Ovary (tissue), 10 donors: ENCODE measurements at places on chromosomes 4 and X. TPM values are rescaled to one million over a fixed set of nuclear protein-coding genes. Genes with fewer than 3 reads are reported as not detected.

Gene USP26
- not detected for total RNA-seq

Gene THAP6
- 18.9 TPM for total RNA-seq

Gene MSX1
- 4.5 TPM for total RNA-seq

Gene C4orf54
- total RNA-seq, result not detected

Gene SLC9A6
- total RNA-seq, result 18.6 TPM

Gene TCEAL6
- total RNA-seq, result 4.0 TPM

Gene ADAMTS3
- total RNA-seq, result 4.6 TPM

Gene BMPR1B
- 17.0 TPM for total RNA-seq

Gene HSFX2
- 0.66 TPM for total RNA-seq

Gene SPOCK3
- total RNA-seq, result 5.5 TPM

Gene ENPP6
- 5.0 TPM for total RNA-seq

Gene BEX1
- 10.9 TPM for total RNA-seq

Gene SPANXN3
- total RNA-seq, result not detected

Gene KIT
- 11.9 TPM for total RNA-seq

Gene VCX3A
- total RNA-seq, result not detected

Gene CCDC110
- 3.2 TPM for total RNA-seq

Gene FAM236C
- total RNA-seq, result not detected

DNA sequence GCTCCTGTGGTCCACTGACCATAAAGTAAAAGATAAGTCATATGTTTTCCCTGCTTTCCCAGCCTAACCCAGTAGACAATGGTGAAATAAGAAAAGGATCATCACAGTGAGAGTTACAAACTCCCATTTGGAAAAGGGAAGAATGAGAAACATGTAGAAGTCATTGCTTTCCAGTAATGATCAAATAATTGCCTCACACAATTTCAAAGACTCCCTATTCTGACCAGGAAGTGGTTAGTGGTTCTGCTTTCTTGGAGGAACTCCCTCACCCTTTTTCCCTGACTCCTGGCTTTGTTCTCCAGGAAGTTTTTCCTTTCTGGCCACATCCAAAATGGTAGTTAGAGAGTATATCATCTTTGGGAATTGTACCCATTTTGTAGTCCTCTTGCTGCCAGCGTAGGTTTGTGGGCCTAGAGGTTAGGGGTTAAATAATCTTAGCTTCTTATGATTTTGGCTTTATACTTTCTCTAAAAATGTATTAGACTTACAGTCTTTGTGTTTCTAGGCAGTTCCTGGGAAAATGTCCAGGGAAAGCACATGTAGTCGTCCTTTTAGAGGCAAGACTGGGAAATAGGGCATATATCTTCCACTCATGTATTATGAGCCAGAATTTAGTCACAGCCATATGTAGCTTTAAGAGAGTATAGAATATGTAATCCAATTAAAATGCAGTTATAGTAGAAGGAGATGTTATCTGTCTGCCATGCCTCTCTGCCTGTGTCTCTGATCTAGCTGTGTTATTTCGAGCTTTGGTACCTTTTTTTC, 10.5 kb downstream of the VAMP7 start:
- H3K4me3 ChIP-seq, result no peak overlapping the region
- H3K27ac ChIP-seq, result no peak overlapping the region
- no peaks in the 10 kb centered on the region for H3K4me1 ChIP-seq
- H3K36me3 ChIP-seq, result no peaks in the 10 kb centered on the region
- no peak for DNase-seq

DNA sequence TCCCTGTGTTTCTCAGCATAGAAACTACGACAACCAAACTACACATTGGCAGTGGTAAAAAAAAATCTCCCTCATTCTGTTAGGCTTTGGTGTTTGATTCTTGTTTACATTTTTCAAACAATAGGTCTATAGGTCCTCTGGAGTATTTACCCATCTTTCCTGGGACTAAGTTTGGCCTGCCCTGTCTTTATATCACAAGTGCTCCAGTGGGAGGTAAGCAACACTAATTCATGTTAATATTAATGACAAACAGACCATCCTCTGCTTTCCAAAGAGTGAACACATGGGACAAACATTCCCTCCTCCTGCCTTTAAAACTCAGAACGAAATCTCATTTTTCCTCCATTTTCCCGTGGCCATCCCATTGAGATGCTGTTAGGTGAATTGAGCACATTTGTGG, 514.1 kb upstream of the INTU start:
- H3K36me3 ChIP-seq, result no peaks in the 10 kb centered on the region
- DNase-seq, result no peak
- no peaks in the 10 kb centered on the region for H3K4me1 ChIP-seq
- no peak overlapping the region for H3K27ac ChIP-seq
- H3K27me3 ChIP-seq, result no peaks in the 10 kb centered on the region

- DNase-seq, result no peak
- no peak overlapping the region for H3K27ac ChIP-seq
- no peaks in the 10 kb centered on the region for H3K27me3 ChIP-seq
- no peaks in the 10 kb centered on the region for H3K36me3 ChIP-seq
These were observed 228.2 kb upstream of the DIPK2B start for GRCh38 chrX:45428831-45429230.

DNA sequence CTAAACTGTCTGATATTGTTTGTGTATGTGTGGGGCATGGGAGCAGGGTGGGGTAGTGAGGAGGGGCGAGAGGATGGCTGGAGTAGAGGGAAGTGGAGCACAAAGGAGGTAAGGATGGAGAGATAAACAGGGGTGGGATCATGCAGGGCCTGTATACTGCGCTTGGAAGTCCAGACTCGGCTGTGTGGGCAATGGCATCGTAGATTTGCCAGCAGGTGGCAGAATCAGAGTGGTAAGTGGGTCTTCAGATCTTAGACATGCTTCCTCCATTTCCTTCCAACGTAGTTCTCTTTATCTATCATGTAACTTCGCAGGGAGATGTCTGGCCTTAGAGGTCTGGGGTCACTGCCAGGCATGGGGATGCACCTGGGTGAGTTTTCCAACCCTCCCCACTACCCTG, 155.5 kb downstream of the PDGFRA start:
- no peaks in the 10 kb centered on the region for H3K27me3 ChIP-seq
- H3K36me3 ChIP-seq, result no peaks in the 10 kb centered on the region
- peak; percentile 52 for DNase-seq
- no peak overlapping the region for H3K4me3 ChIP-seq
- H3K4me1 ChIP-seq, result no peaks in the 10 kb centered on the region
- H3K27ac ChIP-seq, result no peak overlapping the region

GRCh38 chr4:79385641-79386040, 22.4 kb downstream of the GK2 start:
- no peaks in the 10 kb centered on the region for H3K4me1 ChIP-seq
- no peak overlapping the region for H3K4me3 ChIP-seq
- H3K27me3 ChIP-seq, result no peaks in the 10 kb centered on the region
- H3K36me3 ChIP-seq, result no peaks in the 10 kb centered on the region
- H3K27ac ChIP-seq, result no peak overlapping the region
- no peak for DNase-seq

- H3K4me1 ChIP-seq, result no peaks in the 10 kb centered on the region
- H3K27ac ChIP-seq, result no peak overlapping the region
- no peak overlapping the region for H3K4me3 ChIP-seq
These were observed 38.6 kb downstream of the PJA1 start for GRCh38 chrX:69126642-69127041.

GRCh38 chr4:137998666-137999429, 243.3 kb downstream of the SLC7A11 start:
- H3K4me3 ChIP-seq, result no peak overlapping the region
- H3K27me3 ChIP-seq, result no peaks in the 10 kb centered on the region
- H3K36me3 ChIP-seq, result no peaks in the 10 kb centered on the region
- no peak overlapping the region for H3K27ac ChIP-seq

DNA sequence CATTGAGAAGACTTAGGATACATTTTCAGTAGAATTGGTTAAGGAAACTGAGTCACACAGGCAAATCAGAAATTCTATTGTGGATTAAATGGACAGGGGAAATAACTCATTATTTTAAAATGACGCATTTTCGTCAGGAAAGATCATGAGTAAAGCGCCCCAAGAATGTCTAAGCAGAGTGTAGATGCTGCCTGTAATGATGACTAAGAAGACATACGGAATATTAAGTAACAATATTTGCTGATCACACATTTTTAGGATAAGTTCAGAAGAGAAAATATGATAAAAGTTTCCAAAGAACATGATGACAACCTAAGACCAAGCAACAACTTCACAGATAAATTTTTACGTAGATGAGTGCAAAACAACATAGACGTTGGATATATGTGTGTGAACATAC, 596.3 kb upstream of the TENM3 start:
- no peak overlapping the region for H3K4me3 ChIP-seq
- no peak for DNase-seq
- no peak overlapping the region for H3K27ac ChIP-seq
- H3K4me1 ChIP-seq, result no peaks in the 10 kb centered on the region

- H3K36me3 ChIP-seq, result no peaks in the 10 kb centered on the region
- no peak for DNase-seq
- no peaks in the 10 kb centered on the region for H3K4me1 ChIP-seq
- no peaks in the 10 kb centered on the region for H3K27me3 ChIP-seq
These were observed 10.2 kb downstream of the ADRA2C start for GRCh38 chr4:3776166-3777032.

- no peaks in the 10 kb centered on the region for H3K27me3 ChIP-seq
- no peak overlapping the region for H3K27ac ChIP-seq
- H3K36me3 ChIP-seq, result no peaks in the 10 kb centered on the region
- H3K4me1 ChIP-seq, result no peaks in the 10 kb centered on the region
These were observed 240.5 kb upstream of the TEX13A start for GRCh38 chrX:105461016-105461415.

DNA sequence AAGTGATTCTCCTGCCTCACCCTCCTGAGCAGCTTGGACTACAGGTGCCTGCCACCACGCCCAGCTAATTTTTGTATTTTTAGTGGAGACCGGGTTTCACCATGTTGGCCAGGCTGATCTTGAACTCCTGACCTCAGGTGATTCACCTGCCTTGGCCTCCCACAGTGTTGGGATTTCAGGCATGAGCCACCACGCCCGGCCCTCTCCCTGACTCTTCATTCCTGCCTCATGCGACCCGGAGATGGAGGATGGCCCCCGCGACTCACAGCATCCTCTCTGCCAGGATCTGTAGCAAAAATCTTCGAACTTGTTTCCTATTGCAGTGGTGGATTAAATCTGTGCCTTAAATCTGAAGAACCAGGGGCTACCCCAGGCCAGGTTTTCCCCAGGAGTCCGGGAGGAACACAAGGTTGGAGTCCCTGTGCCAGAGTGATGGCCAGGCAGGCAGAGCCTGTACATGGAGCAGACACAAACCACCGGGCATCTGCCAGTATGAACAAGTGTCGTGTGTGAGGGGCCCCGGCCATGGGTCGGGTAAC, 11.5 kb downstream of the CPLX1 start:
- H3K4me3 ChIP-seq, result no peak overlapping the region
- DNase-seq, result no peak
- no peaks in the 10 kb centered on the region for H3K27me3 ChIP-seq
- no peaks in the 10 kb centered on the region for H3K4me1 ChIP-seq
- no peak overlapping the region for H3K27ac ChIP-seq

DNA sequence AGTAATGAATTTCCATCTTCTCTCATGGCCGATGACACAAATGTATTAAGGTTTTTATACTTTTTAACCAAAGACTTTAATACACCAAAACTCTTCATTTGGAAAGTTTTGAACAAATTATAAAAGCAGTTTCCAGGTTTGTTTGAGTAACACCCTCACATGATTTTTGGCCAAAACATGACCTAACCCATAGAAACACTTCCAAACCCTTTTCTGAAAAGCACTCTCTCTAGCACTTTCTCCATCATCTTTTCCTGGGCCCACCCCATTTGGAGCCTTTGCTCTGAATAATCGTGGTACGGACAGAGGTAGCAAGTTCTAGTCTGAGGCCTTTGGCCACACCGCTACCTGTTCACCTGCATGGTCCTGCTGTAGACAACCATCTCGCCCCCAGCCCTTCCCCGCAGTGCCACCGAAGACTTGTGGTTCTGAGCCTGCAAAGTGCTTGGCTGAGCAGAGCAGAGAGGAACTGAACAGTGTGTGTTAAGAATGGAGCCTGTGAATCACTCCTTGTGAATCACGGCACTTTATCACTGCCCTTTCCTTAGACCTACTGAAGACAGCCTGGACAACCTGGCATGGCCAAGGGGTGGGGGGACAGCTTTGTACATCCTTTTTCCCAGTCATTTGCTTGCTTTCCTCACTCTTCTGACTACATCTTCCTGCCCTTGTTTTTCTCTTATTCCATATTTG, 181.8 kb downstream of the PTTG2 start:
- DNase-seq, result no peak
- no peaks in the 10 kb centered on the region for H3K27me3 ChIP-seq
- H3K4me3 ChIP-seq, result no peak overlapping the region
- no peaks in the 10 kb centered on the region for H3K36me3 ChIP-seq

GRCh38 chrX:42399632-42400024, 378.3 kb downstream of the PPP1R2C start:
- H3K4me1 ChIP-seq, result no peaks in the 10 kb centered on the region
- no peak overlapping the region for H3K4me3 ChIP-seq
- H3K27me3 ChIP-seq, result no peaks in the 10 kb centered on the region
- H3K36me3 ChIP-seq, result no peaks in the 10 kb centered on the region
- DNase-seq, result no peak

DNA sequence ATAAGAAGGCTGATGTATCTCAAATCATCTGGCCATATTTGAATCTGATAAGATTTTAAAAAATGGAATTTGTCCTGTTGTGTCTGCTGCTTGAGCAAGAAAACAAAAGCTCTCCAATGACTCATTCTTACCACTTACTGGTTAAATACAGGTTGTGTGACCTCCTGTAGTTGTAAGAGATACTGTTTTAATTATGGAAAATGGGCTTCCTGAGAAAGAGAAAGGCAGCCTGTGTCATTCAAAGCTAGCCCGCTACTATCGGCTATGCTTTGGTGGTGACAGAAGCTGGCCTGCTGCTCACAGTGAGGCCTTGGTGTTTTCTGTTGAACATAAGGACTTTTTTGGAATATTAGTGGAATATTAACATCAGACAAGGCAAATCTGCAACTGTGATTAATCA, 1722.1 kb upstream of the PCDH10 start:
- no peaks in the 10 kb centered on the region for H3K36me3 ChIP-seq
- H3K4me3 ChIP-seq, result no peak overlapping the region
- no peak for DNase-seq
- no peak overlapping the region for H3K27ac ChIP-seq

DNA sequence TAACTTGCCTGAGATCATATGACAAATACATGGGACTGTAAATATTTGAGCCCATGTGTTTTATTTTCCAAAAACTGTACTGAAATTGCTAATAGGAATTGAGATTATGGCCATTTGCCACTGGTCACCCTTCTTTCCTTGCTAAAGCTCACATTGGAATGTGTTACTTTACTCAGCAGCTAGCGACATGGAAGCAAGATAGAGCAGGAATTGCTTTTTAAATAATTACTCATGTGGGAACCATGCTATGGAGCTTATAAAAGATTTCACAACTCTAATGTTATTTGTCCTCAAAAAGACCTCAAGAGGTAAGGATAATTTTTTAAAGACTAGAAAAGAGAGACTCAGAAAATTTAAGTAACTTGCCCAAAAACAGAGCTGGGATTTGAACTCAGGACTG, 48.8 kb upstream of the AFAP1 start:
- DNase-seq, result no peak
- H3K27ac ChIP-seq, result no peak overlapping the region
- H3K4me1 ChIP-seq, result peaks cover 5% of the 10 kb centered on the region
- no peaks in the 10 kb centered on the region for H3K27me3 ChIP-seq
- no peaks in the 10 kb centered on the region for H3K36me3 ChIP-seq

GRCh38 chrX:2691543-2692220, 587 bp downstream of the CD99 start:
- H3K36me3 ChIP-seq, result no peaks in the 10 kb centered on the region
- peak overlapping the region; percentile 95 for H3K4me3 ChIP-seq
- DNase-seq, result peak; percentile 60
- peak overlapping the region; percentile 77 for H3K27ac ChIP-seq
- peaks cover 19% of the 10 kb centered on the region for H3K4me1 ChIP-seq
